Ureter (tissue), 1 donor: ENCODE measurements at places on chromosomes 1 and 21. TPM values are rescaled to one million over a fixed set of nuclear protein-coding genes. Genes with fewer than 3 reads are reported as not detected.

CASP9 gene
- 16.8 TPM for total RNA-seq

GPR37L1 gene
- total RNA-seq, result 0.10 TPM

DNA sequence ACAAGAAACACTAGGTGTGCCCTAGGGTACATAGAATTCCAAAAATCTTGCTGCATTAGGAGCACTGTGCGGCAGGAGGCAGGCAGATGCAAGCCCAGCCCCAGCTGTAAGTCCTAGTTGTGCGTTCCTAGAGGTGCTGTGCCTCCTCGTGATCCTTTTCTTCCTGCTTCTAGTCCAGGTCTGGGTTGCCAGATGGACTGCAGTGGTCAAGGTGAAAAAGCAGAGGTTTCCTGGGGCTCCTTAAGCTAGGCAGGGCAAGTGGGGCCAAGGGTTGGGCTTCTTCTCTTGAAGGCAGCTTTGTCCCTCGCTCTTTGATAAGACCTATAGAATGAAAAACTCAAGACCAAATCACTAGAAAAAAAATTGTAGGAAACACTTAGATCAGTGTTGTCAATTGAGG lies 21.6 kb upstream of the SLC45A3 start:
- no peak for DNase-seq

GRCh38 chr1:21935891-21936365 lies 1.2 kb downstream of the HSPG2 start:
- no peak for DNase-seq

GRCh38 chr1:199157494-199157893 lies 518.7 kb downstream of the PTPRC start:
- no peak for DNase-seq

GRCh38 chr21:43354026-43354420 lies 72.9 kb downstream of the SIK1 start:
- no peak for DNase-seq

DNA sequence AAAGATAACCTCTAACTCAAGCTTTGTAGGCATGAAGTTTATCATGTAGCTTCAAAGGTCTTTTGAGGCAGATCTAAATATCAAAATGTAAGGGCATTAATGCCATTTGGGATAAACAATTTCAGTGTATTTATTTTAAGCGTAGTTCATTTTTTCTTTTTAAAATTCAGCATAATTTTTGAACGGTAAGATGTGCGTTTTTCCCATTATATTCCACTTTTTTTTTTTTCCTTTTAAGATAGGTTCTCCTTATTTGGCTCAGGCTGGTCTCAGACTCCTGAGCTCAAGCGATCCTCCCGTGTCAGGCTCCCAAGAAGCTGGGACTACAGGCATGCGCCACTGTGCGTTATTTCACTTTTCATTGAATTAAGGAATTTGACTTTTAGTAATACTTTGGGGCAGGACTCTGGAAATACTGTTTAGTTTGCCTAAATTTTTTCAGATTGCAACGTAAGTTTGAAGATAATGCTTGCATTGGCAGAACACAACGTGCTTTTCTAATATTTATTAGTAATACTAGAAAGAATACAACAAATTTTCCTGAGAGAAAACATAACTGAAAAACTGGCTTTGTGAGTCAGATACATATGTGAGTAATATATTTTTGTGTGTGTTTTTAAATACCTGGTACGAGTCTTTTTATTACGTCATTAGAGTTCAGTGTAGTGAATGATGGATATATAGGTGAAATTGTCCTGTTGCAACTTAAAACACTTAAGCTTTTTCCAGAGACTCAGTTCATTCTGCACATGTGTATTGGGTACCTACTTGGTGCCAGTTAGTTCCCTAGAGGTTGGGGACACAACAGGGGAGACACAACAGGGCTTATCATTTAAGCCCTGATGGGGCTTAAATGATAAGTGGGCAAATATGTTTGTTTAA lies 2.2 kb downstream of the RALGPS2 start:
- no peak for DNase-seq

GRCh38 chr1:108612496-108612895 lies 48.4 kb downstream of the HENMT1 start:
- no peak for DNase-seq
